ENCODE measurements at places on chromosomes 2 and 18.

- no peak for DNase-seq
These were observed 81.8 kb upstream of the RBMS1 start for GRCh38 chr2:160575368-160575767.

DNA sequence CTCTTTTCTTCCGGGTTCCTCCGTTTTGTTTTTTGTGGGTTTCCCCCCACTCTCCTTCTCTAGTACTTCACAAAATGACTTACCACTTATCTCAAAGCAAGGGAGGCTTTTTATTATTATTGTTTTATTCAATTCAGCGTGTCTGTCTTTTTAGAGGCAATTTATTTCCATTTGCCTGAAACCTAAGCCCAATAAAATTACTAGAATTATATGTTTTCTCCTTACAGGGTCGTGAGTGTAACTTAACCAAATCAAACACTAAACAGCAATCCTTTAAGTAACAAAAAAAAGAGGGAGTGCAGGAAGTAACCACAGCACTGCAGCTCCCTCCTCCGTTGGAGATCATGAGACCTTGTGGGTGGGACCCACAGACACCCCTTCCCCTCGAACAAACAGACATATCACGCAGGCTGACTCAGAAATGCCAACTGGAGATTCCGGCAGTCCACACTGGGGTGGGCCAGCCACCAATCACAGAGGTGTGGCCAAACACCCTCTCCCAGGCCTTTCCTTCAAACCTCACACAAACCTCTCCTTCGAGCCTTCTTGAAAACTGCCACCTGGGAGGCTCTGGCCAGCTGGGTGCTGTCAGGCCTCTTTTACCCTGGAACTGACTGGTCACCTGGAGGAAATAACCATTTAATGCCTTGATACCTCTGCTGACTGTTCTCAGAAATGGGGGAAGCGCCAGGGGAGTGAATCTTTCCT lies 207.1 kb upstream of the SMAD2 start:
- DNase-seq: no peak

- DNase-seq: no peak
These were observed 64.6 kb downstream of the TMEM17 start for GRCh38 chr2:62441421-62441820.

GRCh38 chr18:24543795-24544498 lies 83.5 kb downstream of the HRH4 start:
- DNase-seq: no peak

- no peak for DNase-seq
These were observed 158.6 kb upstream of the RBMS1 start for GRCh38 chr2:160652236-160652635.

GRCh38 chr2:108575132-108575966 lies 41.1 kb downstream of the LIMS1 start:
- no peak for DNase-seq

- DNase-seq: no peak
These were observed 787.2 kb downstream of the PLCL1 start for GRCh38 chr2:198591586-198591985.

DNA sequence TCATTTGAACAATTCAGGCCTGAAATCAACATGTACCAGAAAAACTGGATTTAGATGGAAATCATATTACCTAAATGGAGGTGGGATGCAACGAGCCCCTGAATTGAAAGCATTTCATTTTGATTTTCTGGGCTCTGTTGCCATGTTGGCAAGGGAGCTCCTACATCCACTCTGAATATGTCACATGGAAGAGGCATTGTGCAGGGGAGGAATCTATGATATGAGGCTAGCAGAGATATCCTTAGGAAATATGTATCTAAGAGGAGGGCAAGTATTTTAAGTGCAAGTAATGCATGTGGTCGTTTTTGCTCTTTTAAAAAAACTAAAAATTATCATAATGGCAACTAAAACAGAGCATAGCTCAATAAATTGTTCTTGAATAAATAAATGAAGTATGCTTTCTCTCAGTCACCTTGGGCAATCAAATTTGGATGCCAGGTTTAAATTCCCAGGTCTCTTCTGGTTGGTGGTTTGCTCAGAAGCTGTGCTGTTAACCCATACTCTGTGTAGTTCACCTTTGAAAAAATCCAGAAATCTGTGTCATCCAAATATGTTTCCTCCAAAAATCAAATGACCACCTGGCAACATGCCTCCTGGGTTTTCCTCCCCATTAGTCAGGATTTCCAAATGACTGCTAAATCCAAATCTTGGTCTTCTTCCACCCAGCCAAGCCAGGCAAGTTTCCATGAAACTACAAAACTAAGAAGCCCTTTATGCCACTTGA lies 6.5 kb upstream of the LGALSL start:
- DNase-seq: no peak

DNA sequence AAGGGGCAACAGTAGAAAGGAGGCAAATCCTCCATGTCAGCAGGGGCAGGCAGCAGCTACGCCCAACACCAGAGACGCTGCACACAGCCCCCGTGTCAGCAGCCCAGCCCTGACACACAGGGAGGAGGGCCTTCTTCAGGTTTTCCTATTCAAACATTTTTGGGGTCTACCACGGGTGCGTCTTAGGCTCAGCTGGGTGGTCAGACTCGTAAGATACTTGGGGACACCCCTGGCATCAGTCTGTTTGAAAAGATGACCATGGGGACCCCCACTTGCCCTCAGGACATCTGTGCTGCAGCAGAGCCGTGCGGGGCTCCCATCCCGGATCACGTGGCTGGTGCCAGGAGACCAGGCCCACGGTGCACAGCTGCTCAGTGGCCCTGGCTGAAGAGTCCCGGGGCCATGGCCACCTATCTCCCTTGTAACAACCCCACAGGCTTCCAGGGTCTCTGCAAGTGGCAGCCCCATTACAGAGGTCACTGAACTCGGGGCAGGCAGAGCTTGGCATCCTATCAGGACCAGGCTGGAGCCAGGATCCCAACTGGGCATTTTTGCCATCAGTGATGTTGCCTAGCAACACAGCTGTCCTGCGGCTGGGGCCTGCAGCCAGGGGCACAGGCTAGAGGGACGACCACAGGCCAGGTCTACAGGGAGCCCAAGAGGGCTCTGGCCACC lies 82.5 kb downstream of the EDAR start:
- DNase-seq: peak; percentile 35

- no peak for DNase-seq
These were observed 238.7 kb upstream of the KCNH7 start for GRCh38 chr2:163077241-163077640.

DNA sequence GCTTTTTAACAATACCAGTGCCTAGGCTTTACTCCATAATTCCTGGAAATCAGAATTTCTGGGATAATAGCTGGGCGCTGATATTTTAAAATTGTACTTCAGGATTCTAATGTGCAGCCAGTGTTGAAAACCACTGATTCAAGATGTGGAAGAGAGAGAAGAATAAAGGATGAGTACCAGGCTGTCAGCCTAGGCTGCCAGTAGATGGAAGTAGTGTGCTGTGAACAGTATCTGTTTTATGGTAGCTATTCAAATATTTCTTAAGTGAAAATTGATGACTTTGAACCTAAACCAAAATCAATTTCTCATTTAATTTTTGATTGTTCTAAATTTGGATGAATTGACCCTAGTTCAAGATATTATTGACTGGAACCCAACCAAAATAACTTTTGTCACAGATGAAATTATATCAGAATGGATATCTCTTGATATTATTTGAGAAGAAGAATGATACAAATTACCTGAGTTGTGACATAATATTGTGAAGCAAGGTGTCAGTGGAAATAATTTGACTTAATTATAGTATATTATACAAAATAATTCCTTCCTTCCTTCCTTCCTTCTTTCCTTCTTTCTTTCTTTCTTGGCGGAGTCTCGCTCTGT lies 88.0 kb downstream of the COMMD1 start:
- DNase-seq: no peak

- DNase-seq: no peak
These were observed 228.7 kb upstream of the SLC8A1 start for GRCh38 chr2:40680547-40680946.

DNA sequence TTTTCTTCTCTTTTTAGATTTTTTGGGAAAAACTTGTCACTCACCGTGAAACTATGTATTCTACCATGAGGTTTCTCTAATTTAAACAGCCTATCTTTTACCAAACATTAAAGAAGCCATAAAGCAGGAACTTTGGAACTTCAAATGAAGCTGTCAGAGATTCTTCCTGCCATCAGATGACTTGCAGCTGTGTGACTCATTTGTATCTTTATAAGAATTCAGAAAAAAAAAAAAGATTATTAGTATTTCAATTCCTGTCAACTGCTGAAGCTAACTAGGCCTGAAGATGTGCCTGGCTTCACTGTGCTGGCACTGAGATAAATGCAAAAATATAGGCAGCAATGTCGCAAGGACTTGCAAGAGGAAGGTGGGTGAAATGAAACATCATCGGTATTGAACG lies 1399.1 kb upstream of the PIK3C3 start:
- no peak for DNase-seq

GRCh38 chr18:34128436-34128835 lies 96.3 kb downstream of the NOL4 start:
- no peak for DNase-seq

DNA sequence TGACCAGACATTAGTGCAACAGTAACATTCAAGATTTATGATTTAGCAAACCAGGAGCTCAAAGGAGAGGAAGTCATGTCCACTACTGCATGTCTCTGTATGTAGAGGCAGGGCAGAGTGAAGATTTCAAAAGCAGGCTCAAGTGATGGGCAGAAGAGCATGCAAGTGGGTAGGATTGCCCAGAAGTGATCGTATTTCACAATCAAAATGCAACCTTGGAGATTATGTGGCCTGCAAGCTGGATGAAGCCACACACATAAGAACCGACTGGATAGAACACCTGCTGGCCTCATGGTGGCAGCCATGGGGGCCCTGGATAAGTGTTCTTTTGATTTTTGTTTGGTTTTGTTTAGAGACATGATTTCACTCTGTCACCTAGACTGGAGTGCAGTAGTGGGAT lies 286.8 kb upstream of the RAB12 start:
- no peak for DNase-seq

DNA sequence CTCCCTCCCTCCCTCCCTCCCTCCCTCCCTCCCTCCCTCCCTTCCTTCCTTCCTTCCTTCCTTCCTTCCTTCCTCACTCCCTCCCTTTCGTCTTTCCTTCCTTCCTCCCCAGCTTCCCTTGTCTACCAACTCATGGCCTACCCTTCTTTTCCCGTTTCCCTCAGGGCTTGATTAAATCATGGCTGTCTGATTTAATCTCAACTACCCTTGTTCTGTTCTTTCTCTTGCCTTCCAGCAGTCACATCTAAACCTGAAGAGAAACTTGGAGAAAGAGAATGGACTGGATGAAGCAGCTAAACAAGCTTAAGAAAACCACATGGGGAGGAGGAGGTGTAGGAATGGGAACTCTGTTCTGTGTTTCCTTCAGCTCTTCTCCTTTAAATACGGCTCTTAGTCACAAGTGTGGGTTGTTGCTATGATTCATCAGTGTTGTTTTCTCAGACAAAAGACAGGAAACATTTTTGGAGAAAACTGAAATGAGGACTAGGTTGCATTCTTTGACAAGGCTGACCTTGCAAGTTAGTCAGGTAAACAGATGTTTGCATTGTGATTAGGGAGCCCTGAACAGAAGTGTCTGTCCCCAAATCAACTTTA lies 177.9 kb downstream of the LRRTM1 start:
- no peak for DNase-seq

DNA sequence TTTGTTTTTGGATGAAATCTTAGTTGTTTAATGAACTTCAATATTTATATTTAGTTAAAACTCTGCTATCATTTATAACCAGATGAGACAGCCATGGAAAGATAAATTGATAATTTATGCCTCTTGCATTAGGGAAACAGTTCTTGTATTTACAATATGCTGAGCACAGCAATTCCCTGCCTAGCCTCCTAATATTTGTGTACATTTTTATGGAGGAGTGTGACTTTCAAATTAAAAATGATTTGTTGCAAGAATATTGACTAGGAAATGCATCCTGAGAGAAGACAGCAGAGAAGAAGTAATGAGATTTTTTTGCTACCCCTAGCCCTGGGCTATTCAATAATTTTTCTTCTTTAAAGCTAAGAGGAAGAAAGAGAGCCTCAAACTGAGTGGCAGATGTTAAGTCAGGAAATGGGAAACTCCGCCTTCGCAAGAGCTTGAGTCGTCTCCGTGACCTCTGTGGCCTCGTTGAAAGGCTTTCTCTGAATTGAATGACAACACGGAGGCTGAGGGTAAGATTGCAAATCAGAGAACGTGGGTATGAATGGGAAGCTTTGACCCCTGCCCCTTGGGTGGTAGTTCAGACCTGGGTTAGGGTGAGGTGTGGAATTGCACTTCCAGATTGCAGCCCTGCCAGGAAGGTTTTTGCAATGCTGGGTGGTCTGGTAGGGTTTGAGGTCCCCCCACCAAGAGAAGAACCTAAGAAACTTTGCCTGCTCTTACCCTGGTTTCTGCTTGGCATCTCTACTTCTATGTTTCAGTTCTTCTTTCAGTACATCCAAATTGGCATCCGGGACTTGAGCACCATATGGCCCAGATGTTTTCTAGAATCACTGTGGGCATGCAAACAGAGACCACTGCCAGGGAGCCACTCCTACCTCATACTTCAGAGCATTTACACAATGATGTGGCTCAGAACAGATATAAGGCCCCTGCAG lies 210.3 kb upstream of the RBMS1 start:
- peak; percentile 54 for DNase-seq

GRCh38 chr2:165058476-165059265 lies 103.3 kb upstream of the SLC38A11 start:
- no peak for DNase-seq

Data from endodermal cell (in vitro differentiated cells).